ENCODE measurements at places on chromosomes 6 and 20.

DNA sequence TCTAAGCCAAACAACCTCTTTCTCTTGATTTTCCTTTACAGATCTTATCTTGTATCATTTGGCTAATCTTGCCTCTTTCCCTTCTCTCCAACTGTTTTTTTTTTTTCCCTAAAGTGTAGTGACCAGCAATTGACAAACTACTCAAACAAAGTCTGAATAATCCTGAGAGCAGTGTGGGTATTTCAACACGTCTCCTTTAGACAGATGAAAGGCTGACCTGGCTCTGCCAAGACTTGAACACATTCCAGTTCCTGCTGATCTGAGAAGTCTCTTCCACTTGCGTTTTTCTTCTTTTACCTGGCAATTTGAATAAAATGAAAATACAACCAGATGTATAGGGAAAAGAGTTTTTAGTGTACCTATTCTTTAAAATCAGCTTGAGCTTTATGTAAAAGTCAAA, 168.4 kb downstream of the GJA10 start:
- no peak for DNase-seq

- no peak for DNase-seq
Observed at GRCh38 chr6:87105823-87106222, 10.9 kb upstream of the CGA start.

DNA sequence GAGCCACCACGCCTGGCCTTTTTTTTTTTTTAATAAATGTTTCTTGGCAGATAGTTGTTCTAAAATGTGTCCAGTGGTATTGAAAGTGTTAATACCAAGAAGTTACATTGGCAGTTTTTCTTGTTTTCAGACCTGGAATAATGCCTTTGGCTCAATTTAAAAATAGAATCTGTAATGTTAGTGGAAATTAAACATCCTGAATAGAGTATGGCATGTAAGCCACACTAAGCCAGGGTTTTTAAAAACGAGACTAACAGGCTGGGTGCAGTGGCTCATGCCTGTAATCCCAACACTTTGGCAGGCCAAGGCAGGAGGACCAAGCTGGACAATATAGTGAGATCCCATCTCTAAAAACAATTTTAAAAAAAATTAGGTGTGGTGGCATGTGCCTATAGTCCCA, 25.3 kb downstream of the MCM8 start:
- DNase-seq = no peak

GRCh38 chr6:134216301-134217010, 101.5 kb downstream of the SGK1 start:
- DNase-seq = peak; percentile 78

- no peak for DNase-seq
Observed at GRCh38 chr6:112396221-112396620, 49.1 kb downstream of the RFPL4B start.

GRCh38 chr6:16319813-16320532, 81.6 kb downstream of the GMPR start:
- peak; percentile 54 for DNase-seq

DNA sequence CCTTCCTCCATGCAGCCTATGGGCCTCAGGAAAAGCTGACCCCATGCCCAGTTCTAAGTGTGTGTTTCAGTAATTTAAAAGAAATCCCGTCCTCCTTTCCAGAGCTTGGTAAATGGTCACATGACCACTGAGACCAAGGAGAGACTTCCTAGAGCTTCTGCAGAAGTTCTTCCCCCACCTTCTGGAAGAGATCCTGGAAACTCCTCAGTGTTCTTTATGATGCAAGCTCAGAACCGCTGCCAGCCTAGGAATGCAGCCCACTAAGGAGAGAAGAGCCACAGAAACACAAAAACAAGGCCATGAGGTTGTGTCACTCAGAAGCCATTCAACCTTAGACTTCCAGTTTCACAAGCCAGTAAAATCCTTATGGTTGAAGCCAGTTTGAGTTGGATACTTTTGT, 348.4 kb downstream of the TPBG start:
- no peak for DNase-seq

GRCh38 chr6:98880486-98880885, 46.1 kb downstream of the POU3F2 start:
- no peak for DNase-seq

- DNase-seq = no peak
Observed at GRCh38 chr20:55269913-55270312, 735.4 kb downstream of the CBLN4 start.

DNA sequence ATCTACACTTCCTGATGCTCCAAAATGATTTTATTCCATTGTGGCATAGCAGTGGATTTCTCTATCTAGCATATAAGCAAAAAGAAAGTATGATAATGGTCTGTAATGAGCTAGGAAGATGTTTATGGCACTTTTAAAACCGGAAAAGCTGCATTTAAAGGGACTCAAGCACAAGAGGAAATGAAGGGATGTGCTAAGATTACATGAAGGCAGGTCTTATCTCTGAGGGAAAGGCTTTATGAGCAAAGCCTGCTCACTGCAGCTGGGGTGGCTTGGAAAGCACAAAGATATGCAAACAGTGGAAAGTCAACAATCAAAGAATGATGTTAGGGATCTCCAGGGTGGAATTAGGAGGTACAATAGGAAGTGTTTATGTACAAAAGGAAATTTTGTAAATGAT, 138.2 kb downstream of the TENT5A start:
- no peak for DNase-seq

GRCh38 chr20:13250251-13250650, 29.2 kb downstream of the ISM1 start:
- no peak for DNase-seq

- no peak for DNase-seq
Observed at GRCh38 chr20:52443874-52444273, 252.3 kb upstream of the ZFP64 start.

- no peak for DNase-seq
Observed at GRCh38 chr6:43718387-43719105, 31.0 kb upstream of the MRPS18A start.

DNA sequence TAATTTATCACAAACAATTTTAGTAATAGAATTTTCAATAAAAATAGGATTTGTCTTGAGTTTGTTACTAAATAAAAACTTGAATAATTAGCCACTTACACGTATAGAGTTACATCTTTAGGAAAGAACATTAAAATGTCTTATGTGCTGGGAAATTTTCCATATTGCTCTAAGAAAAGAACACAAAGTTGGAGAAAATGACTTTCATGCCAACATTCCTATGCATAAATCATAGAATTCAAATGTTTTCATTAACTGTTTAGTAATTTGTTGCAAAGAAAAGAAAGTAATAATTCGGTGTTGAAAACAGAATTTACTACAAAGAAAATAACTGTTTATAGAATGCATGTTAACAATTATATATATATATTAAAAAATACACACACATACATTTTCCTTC, 4.7 kb upstream of the TBC1D32 start:
- DNase-seq = no peak

GRCh38 chr20:54173653-54174456, at the start of gene CYP24A1:
Gene CYP24A1 (minus strand): TSS chr20:54173986. CDS start chr20:54173579, 407 bp downstream.
- no peak for DNase-seq

DNA sequence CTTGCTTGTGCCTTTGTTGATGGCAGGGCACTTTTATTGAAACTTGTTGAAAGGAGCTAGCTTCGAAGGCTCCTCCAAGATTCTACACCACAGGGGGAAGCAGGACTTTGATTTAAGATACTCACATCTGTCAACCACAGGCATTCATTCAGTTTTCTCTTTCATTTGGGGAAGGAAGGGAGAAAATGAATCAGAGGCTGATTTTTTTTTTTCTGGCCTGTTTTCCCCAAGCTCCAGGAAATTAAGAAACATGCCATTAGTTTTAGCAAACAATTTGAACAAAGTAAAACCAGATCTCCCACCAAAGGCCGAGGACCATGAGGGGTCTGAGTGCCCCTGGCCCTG, 8.7 kb upstream of the APCDD1L start:
- DNase-seq = no peak

GRCh38 chr20:43731927-43732326, 5.1 kb upstream of the GTSF1L start:
- no peak for DNase-seq

GRCh38 chr6:159416891-159417560, 247.8 kb downstream of the FNDC1 start:
- no peak for DNase-seq

DNA sequence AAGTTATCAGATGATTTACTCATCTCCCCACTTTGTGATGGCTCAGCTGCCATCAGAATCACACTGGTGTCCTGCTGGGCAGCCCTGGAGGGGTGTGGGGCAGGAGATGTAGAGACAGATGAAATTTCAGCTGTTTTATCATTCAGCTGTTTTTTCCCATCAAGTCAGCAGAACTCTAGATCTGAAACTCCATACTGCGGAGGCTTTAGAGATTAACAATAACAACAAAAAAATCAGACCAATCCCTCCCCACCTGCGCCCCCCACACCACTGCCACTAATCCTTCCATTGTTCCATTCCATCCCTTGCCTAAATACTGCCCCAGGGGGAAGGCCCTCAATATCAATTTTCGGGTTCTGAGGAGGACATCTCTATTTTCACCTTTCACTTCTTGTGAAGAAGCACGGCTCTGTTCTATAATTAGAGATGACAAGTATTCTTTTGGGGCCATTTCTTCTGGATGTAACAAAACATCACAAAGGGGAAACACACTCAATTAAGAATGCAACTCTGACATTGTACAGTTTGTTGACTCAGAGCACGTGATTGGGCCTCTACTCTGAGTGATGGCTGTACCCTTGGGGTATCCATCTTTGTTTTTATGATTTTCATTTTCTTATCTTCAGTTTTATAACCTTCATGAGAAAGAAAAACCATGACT, 396.3 kb downstream of the ZFAND3 start:
- DNase-seq = no peak

- no peak for DNase-seq
Observed at GRCh38 chr6:67352717-67353116, 1282.4 kb upstream of the ADGRB3 start.

GRCh38 chr20:61140576-61140975, 111.5 kb upstream of the CDH4 start:
- no peak for DNase-seq

- DNase-seq = peak; percentile 67
Observed at GRCh38 chr20:50120935-50121693, 8.2 kb upstream of the UBE2V1 start.

DNA sequence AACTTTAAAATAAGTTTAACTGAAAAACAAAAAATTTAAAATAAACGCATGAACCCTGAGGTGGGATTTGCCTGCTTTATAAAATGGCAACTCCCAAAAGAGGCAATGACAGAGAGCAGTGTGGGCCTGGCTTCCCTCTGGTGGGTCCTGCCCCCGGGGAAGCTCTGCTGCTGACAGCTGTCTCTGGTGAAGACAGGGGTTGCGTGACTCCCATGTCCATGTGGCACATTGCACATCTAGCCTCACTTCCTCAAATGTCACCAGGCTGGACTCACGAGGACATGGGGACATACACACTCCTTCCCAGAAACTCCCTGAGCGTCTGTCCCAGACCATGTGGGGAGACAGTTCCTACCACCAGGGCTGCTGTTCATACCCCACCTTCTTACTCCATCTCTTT, 66.2 kb downstream of the ABHD12 start:
- DNase-seq = peak; percentile 100

- no peak for DNase-seq
Observed at GRCh38 chr6:104484191-104484590, 375.5 kb downstream of the HACE1 start.

GRCh38 chr6:32189742-32190053, 304 bp downstream of the PBX2 start:
- no peak for DNase-seq

DNA sequence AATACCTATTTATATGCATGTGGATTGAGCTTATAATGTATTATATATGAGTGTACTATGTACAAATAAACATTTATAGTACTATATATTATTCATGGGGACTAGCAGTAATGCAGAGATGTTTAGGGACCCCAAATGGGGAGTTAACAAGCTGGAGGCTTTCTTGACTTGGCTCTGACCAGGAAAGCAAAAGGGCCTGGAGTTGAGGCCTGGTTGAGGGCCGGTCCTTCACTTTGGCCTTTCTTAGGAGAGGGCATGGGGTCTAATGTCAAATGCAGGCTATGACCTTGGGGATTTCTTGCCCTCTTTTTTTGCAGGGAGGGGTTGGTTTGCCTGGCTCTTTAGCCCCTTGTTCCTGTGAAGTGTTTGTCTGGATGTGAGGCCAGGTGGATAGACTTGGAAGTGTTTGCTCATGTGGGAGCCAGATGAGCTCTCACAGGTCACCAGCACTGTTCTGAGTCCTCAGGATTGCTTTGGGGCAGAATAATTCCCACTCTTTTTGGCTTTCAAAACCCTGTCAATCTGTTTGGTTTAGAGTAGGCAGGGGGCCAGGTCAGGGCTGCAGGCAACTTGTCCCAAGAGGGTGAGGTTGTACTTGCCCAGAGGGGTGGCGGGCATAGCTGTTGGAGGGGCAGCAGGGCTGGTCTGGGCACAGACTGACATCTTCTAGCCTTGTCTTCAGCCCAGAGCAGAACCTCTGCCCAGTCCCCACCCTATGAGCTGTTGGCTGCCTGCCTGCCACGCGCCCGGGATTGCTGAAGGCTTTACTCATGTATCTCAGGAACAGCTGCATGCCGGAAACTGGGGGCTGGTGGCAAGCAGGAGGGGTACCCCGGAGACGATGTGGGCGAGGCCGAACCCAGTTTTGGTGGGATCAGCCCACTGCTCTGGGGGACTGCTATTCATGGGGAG, 14.6 kb downstream of the TJAP1 start:
- no peak for DNase-seq

Measured in CD14-positive monocyte (primary cell).